ENCODE measurements at places on chromosomes 3 and 15. TPM values are rescaled to one million over a fixed set of nuclear protein-coding genes. Genes with fewer than 3 reads are reported as not detected.
A peak's percentile ranks its signal among the peaks of the same experiment; 100 is the strongest.

DNA sequence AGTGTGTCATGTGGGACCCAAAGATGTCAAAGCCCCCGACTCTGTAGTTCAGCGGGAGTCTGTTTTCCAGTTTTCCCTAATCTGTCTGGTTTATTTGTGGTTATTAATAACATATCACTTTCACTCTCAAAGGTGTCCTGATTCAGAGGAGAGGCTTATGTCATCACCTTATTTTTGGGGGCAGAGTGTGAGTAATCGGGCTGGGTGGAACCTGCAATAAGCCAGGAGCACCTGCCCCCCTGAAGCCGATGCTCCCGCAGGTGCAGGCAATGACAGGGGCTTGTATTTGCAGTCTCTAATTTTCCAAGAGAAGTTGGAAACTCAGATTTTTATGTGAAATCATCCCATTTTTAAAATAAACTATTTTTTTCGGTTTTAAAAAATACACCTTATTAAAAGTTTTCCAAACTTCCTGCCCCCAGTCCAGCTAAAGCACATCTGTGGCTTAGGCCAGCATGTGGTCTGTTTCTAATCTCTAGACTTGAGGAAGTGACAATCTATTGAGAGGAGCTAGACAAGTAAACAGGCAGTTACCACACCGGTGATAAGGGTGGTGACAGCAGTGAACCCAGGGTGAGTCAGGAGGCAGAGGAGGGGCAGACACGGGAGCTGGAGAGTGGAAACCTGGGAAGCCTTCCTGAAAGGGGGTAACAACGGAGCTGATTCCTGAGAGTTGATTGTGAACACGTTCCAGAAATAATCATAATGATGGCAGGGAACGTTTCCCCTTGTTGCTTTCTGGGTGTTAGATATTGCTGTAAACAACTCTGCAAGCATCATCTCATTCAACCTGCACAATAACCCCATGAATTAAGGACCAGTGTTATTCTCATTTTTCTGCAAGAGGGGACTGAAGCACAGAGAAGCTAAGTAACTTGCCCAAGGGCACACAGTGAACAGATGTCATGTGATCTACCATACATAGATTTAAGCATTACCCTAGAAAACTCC lies 37.2 kb downstream of the BHLHE40 start:
- peak; percentile 79 for DNase-seq

The POLQ gene
- 4.1 TPM for polyA plus RNA-seq

GRCh38 chr3:105805404-105805803 lies 63.4 kb downstream of the CBLB start:
- no peak for DNase-seq

GRCh38 chr3:156298938-156299337 lies 178.6 kb downstream of the KCNAB1 start:
- no peak for DNase-seq
